ENCODE measurements at places on chromosomes 2 and 18. TPM values are rescaled to one million over a fixed set of nuclear protein-coding genes. Genes with fewer than 3 reads are reported as not detected.

- DNase-seq: no peak
Observed at GRCh38 chr2:221042926-221043325, 529.2 kb downstream of the EPHA4 start.

DNA sequence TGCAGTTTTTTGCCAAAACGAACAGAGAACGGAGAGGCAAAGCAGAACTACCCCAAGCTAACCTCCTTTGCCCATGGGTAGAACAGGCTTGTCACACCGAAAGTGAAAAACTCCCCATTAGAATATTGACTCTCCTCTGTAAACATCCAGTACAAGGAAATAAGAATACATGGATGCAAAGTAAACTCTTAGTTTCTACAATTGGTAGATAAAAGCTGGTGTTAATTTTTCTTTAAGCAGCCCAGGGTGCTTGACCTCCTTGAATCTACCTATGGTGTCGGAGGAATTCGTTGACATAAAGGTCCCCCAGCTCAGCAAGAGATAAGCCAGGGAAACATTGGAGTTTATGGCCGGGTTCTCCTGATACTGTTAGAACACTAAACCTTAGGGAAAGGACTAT, 48.4 kb upstream of the DSG1 start:
- DNase-seq: no peak

Gene FECH
- total RNA-seq: 28.3 TPM

DNA sequence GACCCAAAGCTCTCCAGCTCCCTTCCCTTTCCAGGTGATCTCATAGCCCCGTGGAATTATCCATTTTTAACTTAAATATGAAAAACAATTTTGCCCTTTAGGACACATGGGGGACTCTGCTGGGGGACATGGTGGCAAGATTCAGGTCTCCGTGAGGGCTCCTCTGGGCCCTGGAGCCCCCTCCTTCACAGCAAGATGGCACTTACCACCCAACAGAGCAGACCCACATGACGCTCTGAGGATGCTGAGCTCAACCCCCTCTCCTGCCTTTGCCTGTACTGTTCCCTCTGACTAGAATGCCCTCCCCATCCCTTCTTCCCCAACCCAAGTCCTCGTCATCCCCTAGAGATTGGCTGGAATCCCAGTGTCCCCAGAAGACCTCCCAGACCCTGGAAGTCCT, 17.2 kb downstream of the TEX51 start:
- DNase-seq: no peak

Gene SCN9A
- total RNA-seq: 46.4 TPM

- DNase-seq: peak; percentile 12
Observed at GRCh38 chr2:208556983-208557484, 150.4 kb downstream of the PTH2R start.

- DNase-seq: peak; percentile 49
Observed at GRCh38 chr2:23360571-23361125, 24.3 kb upstream of the KLHL29 start.

- no peak for DNase-seq
Observed at GRCh38 chr2:21683838-21684237, 560.1 kb downstream of the TDRD15 start.

GRCh38 chr2:120958623-120959366, 223.1 kb downstream of the GLI2 start:
- no peak for DNase-seq

GRCh38 chr2:179437430-179437829, 172.8 kb upstream of the SESTD1 start:
- DNase-seq: no peak

DNA sequence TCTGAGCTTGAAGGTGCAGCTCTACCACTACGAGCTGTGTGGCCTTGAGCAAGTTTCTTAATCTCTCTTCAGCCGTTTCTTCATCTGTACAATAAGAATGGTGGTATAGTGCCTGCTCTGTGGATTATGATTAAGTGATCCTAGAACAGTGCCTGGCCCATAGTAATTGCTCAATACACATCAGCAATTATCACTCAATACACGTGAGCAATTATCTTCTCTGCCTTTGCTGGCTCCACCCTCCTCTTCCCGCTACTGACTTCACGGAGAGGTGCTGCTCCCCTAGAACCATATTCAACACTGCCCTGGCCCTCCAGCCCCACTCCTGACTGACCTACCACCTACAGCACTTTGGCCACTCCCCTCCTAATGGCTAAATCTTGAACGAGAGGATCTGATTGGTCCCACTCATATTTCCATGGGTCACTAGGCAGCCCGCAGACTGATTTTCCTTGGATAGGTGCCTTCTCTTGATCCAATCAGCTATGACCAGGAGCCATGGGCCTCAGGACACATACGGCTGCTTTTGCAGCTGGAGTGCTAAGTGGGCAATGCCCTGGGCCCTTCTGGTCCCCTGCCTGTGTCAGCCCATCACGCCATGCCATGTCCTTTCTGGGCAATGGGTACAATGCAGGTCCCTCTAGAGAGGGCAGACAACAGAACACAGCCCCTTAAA, 77.5 kb downstream of the STPG4 start:
- DNase-seq: no peak

Gene QPCT
- 9.1 TPM for total RNA-seq

Gene ASTL
- total RNA-seq: not detected

Gene ICOS
- 0.83 TPM for total RNA-seq

Gene RFTN2
- total RNA-seq: 3.2 TPM

DNA sequence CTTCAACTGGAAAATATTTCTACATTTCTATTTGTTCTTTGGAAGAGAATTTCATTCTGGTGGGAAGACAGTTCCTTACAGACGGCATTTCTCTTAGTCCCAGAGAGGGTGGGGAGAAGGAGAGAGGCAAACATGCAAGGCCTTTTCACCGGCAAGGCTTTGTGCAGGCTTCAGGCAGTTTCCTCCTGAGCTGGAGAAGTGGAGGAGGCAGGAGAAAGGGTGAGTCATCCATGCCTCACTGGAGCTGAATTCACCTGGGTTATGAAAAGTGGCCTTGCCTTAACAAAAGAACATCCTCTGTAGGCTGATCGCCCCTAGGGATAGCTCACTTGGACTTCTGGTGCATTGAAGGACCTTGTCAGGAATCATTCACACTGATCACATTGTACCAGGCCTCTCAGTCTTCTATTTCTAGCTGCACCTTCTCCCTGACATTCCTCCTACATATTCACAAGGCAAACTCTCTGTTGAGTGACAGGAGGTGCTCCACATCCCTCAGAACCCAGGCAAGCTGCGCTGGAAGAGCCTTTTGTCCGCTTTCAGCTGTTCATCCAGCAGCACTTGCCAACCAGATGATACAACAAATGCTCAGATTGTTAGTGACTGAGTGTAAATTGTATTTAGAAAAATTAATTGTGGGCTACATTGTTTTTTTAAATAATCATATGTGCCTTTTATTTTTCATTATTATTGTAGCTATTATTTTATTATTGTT, 796.1 kb downstream of the DCDC2C start:
- no peak for DNase-seq

Gene ACVR1C
- 1.9 TPM for total RNA-seq

Data from lung (tissue), 17 donors.